Thoracic aorta (tissue), 2 donors: ENCODE measurements at places on chromosomes 13 and 19. TPM values are rescaled to one million over a fixed set of nuclear protein-coding genes. Genes with fewer than 3 reads are reported as not detected.

DNA sequence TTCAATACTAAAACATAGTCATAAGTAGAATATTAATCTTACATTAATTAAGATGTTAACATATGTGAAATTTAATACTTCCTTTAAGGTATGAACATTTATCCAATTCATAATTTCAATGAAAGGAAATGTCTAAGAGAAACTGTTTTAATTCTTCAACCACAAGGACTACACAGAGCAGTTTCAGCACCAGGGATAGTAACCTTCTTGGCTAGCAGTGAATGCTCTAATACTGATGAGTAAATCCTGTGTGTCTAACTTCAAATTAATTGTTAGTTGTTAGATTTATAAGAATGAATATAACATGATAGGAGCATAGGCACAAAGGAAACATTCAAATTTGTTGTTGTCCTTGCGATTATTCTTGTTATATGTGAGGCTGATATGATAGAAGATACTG lies 15.6 kb upstream of the NBEA start:
- no peak for DNase-seq

DNA sequence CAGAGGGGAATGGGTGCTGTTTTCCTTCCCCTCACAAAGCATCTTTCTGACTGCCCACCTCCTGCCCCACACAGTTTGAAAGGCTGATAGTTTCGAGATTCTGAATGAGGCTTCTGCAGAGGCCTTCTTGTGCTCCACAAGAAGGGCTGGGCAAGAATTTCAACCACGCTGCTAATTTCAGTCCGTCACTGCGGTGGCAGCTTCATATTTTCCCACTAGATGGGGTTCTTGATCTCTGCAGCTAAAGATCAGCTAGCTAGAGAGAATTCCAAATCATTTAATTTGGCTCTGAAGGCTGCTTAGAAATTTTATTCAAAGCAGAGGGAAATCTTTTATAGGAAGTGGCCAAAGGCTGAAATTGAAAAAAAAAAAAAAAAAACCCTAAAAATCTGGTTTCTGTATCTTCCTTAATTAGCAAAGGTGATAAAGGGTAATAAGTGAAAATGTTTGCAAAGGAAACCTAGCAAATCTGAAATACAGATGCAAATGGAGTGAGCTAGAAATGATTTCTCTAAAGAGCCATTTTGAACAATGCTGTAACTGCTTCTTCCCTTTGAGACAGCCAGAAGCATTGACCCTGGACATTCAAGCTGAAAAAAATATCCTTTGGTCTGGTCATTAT lies 38.0 kb upstream of the C13orf42 start:
- DNase-seq, result no peak

GRCh38 chr19:55090564-55090963 lies 14.9 kb downstream of the EPS8L1 start:
- DNase-seq, result no peak

DNA sequence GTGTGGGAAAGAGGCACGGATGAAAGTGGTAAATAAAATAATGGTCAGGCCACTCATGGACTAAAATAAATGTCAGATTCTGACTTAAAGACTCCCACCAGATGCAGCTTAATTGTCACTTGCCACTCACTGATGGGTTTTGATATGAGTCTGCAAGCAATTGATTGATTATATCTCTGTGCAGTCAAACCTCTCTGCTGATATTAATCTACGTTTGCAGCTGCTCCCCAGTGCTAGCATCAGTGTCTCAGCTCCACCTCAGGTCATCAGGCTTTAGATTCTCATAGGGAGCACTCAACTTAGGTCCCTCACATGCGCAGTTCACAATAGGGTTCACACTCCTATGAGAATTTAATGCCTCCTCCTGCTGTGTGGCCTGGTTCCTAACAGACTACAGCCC lies 195.3 kb downstream of the B3GLCT start:
- DNase-seq, result no peak

The ZNF665 gene
- total RNA-seq, result 4.5 TPM

DNA sequence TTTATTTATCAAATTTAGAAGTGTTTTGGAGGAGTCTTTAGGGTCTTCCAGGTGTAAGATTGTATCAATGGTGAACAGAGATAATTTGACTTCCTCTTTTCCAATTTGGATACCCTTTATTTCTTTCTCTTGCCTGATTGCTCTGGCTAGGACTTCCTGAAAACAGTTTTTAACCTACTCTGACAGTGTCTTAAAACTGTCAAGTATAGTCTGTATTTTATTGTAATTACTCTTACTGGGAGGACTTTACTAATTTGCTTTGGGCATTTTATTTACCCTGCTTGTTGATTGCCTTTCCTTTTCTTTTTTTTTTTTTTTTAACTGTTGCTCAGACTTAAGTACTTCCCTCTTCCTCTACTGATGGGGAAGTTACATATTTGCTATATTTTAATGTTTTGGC lies 81.3 kb downstream of the URI1 start:
- DNase-seq, result no peak

- no peak for DNase-seq
Observed at GRCh38 chr19:37304884-37305255, 66.0 kb upstream of the ZNF527 start.

- DNase-seq, result no peak
Observed at GRCh38 chr19:47389150-47389556, 30.2 kb downstream of the MEIS3 start.

DNA sequence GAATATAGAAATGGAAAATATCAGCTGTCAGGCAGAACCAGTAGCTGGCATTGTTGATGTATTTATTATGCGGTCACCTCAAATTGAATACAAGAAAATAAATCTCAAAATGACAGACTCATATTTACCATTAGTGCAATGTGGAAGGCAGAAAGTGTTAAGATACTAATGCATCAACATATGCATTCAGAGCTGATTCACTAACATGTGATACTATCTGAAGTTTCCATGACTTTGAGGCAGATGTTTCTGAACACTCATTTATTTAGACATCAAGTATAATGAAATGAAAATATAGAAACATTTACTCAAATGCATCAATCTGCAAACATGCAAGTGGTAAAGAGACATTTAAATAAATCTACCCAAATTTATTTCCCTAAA lies 474.2 kb upstream of the SLC10A2 start:
- DNase-seq, result no peak

- DNase-seq, result no peak
Observed at GRCh38 chr13:22287343-22287920, 616.6 kb downstream of the FGF9 start.

The ZNF738 gene
- total RNA-seq, result 3.2 TPM

The C19orf18 gene
- total RNA-seq, result not detected

DNA sequence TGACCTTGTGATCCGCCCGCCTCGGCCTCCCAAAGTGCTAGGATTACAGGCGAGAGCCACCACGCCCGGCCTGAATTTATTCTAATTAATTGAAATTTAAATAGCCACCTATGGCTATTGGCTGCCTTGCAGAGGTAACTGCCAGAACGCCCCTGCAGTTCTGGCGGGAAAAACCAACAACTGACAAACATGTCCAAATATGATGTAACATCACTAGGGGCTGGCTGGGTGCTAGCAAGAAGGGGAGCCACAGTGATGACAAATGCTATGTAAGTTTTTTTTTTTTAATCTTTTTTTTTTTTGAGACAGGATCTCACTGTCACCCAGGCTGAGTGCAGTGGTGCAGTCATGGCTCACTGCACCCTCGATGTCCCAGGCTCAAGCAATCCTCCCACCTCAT lies 12.9 kb downstream of the ZSWIM9 start:
- no peak for DNase-seq

GRCh38 chr19:32316034-32316433 lies 29.4 kb upstream of the ZNF507 start:
- no peak for DNase-seq

GRCh38 chr19:21158523-21159135 lies 16.8 kb downstream of the ZNF431 start:
- DNase-seq, result no peak

GRCh38 chr13:19161308-19161707 lies 20.3 kb downstream of the TUBA3C start:
- DNase-seq, result no peak

The MICOS13 gene
- 16.9 TPM for total RNA-seq

- DNase-seq, result no peak
Observed at GRCh38 chr13:29677627-29678026, 82.1 kb upstream of the SLC7A1 start.

DNA sequence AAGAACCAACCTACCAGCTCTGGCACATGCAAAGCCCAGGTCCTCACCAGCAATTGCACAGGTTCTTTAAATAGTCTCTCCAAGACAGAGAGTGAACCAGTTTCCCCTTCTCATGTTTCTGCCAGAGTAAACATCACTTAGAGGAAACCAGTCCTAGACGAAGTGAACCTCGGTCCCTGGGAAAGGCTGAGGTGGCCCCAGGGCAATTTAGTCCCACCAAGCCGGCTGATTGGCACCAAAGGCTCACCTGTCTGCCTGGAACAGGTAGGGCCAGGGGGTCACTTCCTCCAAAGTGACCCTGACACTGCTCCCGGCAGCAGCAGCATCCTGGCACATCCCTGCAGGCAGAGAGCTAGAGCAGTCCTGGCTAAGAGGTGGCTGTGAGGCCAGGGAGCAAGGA lies 122.9 kb upstream of the ZNF507 start:
- DNase-seq, result no peak

DNA sequence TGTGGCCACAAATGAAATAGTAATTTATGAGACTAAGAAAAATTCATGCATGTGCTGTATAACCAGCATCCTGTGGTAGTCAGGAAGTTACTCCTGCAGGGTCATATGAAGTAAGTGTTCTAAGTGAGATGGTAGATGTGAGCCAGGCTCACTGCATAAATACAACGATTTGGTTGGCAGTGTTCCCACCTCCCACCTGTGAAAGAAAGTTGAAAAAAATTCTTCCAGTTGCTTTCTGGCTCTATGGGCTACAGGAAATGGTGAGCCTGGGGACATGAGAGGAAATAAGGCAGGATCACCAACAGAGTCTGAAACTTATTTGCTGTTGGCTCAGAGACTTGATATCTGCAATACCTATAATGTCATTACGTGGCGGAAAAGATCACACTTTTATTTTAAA lies 301.7 kb upstream of the SPRY2 start:
- DNase-seq, result no peak

The CSNK1G2 gene
- 55.5 TPM for total RNA-seq

The GZMM gene
- total RNA-seq, result not detected

DNA sequence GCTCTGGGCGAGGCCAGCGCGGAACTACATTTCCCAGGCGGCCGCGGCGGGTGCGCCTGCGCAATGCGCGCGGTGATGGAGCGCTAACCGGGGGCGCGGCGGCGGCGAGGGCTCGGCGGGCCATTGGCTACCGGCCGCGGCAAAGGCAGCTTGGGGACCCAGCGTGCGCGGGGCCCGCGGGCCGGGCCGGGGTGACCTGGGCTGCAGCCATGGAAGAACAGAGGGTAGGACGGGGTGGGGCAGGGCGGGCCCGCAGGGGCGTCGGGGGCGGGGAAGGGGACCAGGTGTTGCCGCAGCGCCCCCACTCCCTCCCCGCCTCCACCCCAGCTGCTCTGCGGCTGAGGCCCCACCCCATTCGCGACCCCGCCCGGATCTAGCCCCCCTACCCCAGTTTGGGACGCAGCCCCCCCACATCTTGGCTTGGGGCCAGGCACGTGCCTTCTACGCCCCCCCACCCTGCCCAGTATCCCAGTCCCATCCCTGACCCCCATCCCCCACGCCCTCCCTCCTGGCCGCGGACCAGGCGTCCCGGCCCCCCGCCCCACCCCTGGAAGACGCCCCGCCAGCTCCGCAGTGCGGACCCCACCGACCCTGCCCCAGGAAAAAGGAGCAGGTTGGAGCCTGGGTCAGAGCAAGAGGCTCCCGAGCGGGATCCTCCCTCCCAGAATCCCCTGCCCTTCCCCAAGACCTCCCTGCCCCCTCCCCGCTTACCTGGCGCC lies at the start of gene FSD1:
FSD1 (plus strand) TSS at position 61 of the 719 bp plus-strand sequence; CDS start at position 210, 149 bp downstream.
- no peak for DNase-seq

The CCDC194 gene
- total RNA-seq, result not detected
